ENCODE measurements at places on chromosomes 12 and 14.

DNA sequence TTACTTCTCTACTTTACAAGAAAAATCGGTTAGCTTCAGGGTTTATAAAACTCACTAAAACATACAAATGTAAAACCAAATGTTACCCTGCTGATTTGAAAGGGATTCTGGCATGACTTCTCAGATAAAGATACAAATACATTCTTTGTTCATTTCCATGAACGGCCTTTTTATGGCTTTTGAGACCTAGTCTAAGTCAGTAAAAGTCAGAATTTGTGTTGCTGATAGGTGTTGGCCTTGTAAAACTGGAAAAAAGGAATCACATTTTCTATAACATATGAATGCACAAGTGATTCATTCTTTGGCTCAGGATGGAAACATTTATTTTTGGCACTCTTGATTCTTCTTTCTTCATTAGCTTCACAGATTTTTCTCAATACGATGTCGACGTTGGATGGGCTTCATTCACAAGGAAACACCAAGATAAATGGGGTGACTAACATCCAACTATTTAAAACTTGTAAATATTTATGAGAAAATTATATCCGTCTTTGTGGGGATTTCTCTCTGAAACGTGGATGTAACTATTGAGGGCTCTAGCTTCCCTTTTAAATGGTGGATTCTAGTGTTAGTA is 27.0 kb upstream of the CPM start:
- DNase-seq = no peak

DNA sequence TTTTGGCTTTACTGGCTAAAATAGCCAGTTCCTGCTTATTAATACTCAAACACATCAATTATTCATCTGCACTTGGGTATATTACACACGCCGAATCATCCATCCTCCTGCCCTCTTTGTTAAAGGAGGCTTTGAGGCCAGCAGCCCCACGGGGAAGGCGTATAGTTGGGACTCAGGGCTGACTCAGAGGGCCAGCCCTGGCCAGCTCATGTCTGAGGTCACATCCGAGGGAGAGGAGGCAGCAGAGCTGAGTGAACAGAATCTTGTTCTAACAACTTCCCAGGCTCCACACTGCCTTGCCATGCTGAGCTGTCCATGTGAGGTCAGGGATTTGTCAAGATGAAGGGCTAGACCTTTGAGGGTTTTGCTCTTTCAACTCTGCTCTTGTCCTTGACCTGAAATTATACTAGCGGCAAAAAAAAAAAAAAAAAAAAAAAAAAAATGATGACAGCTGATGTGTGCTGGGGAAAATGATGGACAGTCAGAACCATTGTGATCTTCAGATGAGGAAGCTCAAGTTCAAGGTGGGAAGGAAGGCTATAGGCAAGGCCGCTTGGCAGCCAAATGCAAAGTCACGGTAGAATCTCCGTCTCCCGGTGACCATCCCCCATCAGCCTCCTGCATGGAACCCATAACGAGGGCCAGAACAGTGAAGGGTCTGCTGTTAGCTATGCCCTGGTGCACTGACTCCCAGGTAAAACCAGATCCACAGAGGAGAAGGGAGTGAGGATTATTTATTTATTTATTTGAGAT is 12.5 kb upstream of the MARK3 start:
- peak; percentile 54 for DNase-seq

DNA sequence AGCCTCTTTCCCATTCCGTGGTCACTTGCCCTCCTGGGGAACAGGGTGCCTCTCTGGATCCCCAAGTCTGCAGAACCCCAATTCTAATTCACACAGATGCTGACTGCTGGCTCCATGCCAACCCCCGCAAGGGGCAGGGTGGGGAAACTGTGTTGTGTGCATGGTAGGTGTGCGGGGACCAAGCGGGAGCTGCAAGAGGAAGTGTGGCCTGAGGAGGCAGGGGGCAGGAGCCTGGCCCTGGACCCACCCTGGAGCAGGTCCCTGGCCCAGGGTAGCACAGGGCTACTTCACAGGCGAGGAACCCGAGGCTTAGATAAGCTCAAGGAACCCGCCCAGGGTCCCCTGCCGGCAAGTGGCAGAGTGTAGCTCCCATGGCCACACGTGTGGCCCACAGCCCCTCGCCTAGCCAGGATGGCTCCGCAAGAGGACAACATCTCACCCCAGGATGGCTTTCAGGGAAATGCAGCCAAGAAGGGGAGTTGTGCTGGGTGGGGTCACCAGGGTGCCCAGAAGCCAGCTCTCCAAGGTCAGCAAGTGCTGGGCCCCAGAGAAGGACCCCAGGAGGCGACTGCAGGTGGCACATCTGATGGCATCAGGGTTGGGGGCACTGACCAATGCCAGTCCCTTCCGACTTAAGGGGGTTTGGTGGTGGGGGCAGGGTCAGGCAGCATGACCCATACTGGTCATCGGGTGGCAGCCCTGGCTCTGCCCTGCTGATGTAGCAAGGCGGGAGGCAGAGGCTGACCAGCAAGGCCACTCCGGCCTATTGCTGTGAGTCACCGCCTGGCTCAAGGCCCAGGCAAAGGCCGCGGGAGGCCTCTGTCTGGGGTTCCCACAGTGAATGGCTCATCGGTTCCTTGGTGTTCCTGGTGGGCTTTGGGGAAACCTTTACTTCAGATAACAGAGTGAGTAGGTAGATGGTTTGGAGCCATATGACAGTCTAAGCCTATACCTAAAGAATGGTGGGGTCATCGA is 37.3 kb upstream of the EML1 start:
- DNase-seq = peak; percentile 80

DNA sequence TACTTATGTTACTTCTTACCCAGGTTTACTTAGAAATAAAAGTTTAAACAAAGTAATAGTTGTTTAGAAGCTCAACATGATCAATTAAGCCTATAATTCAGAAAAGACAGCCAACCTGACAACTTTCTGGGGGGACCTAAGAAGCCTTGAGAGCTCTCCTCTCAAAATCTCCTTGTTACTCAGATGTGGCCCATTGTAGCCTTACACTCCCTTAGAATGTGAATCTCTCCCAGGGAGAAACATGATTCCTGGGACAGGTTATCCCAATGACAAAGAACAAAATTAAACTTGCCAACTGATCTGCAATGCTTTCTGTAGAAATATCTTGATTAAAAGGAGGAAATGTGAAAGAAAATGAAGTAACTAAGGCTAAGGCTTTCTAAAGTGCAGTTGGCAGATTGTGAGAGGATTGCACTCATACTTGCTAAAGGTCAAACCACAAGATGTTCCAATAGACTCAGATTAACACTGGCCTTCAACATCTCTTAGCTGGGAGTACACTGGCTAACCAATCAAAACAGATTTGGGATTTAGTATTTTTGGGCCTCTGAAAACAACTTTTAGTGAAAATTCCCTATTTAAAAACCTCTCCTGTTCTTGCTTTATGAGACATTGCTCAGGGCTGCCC is 72.3 kb upstream of the TMX1 start:
- DNase-seq = peak; percentile 25

- DNase-seq = no peak
Measured at GRCh38 chr12:62737188-62737587, 197.8 kb downstream of the PPM1H start.
